ENCODE measurements at places on chromosomes 3 and 15. TPM values are rescaled to one million over a fixed set of nuclear protein-coding genes. Genes with fewer than 3 reads are reported as not detected.
A peak's percentile ranks its signal among the peaks of the same experiment; 100 is the strongest.

CFAP44 gene
- total RNA-seq: 11.5 TPM

TRAT1 gene
- total RNA-seq: not detected

ISL2 gene
- 1.2 TPM for total RNA-seq

CHRM5 gene
- total RNA-seq: not detected

SETMAR gene
- 37.2 TPM for total RNA-seq

ATP8B4 gene
- 1.8 TPM for total RNA-seq

ROBO1 gene
- 130 TPM for total RNA-seq

CCDC54 gene
- not detected for total RNA-seq

FOXL2 gene
- not detected for total RNA-seq

CCR2 gene
- not detected for total RNA-seq

DPPA4 gene
- 87.7 TPM for total RNA-seq

WNT7A gene
- 0.99 TPM for total RNA-seq

NME9 gene
- 1.1 TPM for total RNA-seq

ASB14 gene
- total RNA-seq: not detected

SST gene
- total RNA-seq: 5.6 TPM

- H3K27ac ChIP-seq: peak overlapping the region; percentile 86
- DNase-seq: no peak
- H3K4me3 ChIP-seq: no peak overlapping the region
- no peaks in the 10 kb centered on the region for H3K27me3 ChIP-seq
- H3K4me1 ChIP-seq: peaks cover 18% of the 10 kb centered on the region
- no peaks in the 10 kb centered on the region for H3K36me3 ChIP-seq
Observed at GRCh38 chr3:112308151-112308911, 14.3 kb upstream of the SLC9C1 start.

GRCh38 chr3:175335229-175335628 lies 476.1 kb downstream of the NAALADL2 start:
- peaks cover 10% of the 10 kb centered on the region for H3K4me1 ChIP-seq
- H3K4me3 ChIP-seq: no peak overlapping the region
- H3K27ac ChIP-seq: no peak overlapping the region
- H3K27me3 ChIP-seq: no peaks in the 10 kb centered on the region

DNA sequence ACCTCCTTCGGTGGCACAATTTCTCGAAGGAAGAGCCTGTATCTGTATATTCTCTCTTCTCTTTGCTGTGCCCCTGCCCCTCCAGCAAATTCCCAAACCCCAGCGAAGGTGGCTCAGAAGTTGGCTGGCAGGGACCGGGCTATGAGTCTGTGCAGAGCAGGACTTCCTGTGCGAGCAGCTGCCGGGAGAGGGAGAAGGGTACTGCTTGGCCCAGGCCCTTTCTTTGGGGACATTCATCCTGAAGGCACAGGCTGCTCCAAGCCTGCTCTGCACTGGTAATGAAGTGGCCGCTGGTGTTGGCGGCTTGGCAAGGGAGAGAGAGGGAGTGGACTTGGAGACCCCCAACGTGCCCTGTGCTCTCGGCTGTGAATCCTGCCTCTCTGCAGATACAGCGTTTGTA lies 1.5 kb downstream of the SLC6A11 start:
- H3K27me3 ChIP-seq: peaks cover 79% of the 10 kb centered on the region
- no peaks in the 10 kb centered on the region for H3K36me3 ChIP-seq
- H3K27ac ChIP-seq: no peak overlapping the region
- DNase-seq: no peak

GRCh38 chr3:195717416-195717815 lies 3.4 kb upstream of the MUC20 start:
- H3K27ac ChIP-seq: no peak overlapping the region
- peaks cover 19% of the 10 kb centered on the region for H3K4me1 ChIP-seq
- no peaks in the 10 kb centered on the region for H3K27me3 ChIP-seq
- no peak overlapping the region for H3K4me3 ChIP-seq

- no peak overlapping the region for H3K4me3 ChIP-seq
- no peaks in the 10 kb centered on the region for H3K4me1 ChIP-seq
- no peak for DNase-seq
- no peak overlapping the region for H3K27ac ChIP-seq
- H3K36me3 ChIP-seq: no peaks in the 10 kb centered on the region
- H3K27me3 ChIP-seq: no peaks in the 10 kb centered on the region
Observed at GRCh38 chr15:54064365-54064764, 86.1 kb downstream of the UNC13C start.

DNA sequence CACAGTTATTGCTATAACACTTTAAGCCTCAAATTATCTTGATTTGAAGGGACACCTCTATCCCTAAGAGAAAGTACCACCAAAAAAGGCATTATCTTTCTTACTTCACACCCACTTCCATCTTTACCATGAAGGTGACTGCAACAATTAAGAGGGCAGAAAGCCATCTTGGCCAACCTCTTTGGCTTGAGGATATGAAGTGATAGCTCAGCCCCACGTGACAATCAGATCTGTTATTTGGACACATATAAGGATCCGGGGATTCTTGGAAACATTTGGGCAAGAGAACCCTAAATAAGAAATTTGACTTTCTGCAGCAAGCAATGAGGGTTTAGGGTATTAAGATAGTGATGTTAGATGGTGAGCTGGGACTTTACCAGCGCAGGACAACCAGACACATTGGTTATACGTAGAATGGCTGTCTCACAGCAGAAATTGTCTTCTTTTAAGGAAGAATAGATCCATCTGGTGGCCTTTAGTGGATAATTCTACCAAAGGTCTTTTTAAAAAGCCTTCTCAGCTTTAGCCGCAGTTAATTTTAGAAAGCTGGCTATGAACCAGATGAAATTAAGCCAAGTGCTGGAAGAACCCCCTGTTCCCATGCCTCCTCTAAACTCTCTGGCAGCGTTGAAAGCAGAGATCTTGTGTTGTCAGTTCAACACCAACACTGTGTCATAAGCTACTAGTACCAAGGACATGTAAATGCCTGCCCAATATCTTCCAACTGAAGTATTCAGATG lies 12.3 kb downstream of the HCLS1 start:
- no peak overlapping the region for H3K4me3 ChIP-seq
- no peak for DNase-seq
- no peaks in the 10 kb centered on the region for H3K4me1 ChIP-seq

GRCh38 chr3:41974223-41974622 lies 12.3 kb upstream of the ULK4 start:
- no peaks in the 10 kb centered on the region for H3K36me3 ChIP-seq
- H3K4me3 ChIP-seq: no peak overlapping the region
- DNase-seq: no peak
- H3K4me1 ChIP-seq: peaks cover 7% of the 10 kb centered on the region
- no peaks in the 10 kb centered on the region for H3K27me3 ChIP-seq
- H3K27ac ChIP-seq: no peak overlapping the region

DNA sequence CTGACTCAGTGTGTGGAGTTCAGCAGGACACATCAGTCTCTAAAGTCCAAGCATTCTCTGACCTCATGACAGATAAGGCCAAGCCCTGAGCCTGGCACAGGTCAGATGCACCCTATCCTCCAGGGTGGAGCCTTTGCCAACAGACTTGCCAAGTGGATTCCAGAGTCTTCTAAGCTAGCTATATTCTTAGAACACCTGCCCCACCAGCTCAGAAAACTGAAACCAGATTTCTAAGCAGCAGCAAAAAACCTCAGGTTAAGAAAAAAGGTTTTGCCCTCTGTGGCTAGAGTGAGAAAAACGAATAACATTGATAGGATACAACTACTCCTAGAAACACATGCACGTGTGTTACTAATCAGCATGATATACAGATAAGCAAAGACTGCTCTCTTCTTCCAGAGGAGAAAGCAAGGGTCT lies 11.6 kb downstream of the RMDN3 start:
- H3K4me3 ChIP-seq: no peak overlapping the region
- H3K4me1 ChIP-seq: no peaks in the 10 kb centered on the region
- peaks cover 6% of the 10 kb centered on the region for H3K36me3 ChIP-seq
- DNase-seq: no peak
- no peaks in the 10 kb centered on the region for H3K27me3 ChIP-seq

DNA sequence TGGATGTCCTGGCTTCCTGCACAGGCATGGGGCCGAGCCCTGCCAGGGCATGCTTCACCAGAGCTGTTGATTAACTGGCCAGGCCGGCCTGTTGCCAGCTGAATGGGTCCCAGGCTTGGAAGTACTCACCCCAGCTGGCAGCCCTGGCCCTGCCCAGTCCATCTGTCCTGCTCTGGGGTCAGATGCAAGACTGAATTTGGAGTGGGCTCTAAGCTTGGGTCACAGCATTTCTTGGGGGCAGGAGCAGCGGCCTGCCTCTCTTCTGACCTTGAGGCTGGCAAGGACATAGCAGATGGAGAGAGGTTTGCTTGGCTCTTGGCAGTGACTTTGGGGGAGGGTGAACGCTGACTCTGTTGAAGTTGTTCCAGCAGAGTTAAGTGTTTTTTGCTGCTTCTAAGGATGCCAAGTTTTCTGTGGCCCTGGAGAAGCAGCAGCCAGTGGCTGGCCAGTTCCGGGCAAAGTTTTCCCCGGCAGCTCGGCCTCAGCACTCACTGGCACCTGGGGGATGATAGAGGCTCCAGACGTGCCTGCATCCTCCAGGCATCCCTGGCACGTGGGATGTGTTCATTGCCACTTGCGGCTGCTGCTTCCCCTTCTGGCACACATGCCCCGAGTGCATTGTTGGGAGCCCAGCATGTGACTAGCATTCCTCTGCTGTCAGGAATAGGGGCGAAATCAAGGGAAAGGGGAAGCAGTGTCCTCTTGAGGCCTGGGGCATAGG lies 22.9 kb downstream of the PDIA5 start:
- no peak overlapping the region for H3K27ac ChIP-seq
- no peaks in the 10 kb centered on the region for H3K27me3 ChIP-seq
- no peak overlapping the region for H3K4me3 ChIP-seq
- peaks cover 2% of the 10 kb centered on the region for H3K36me3 ChIP-seq
- no peak for DNase-seq
- peaks cover 12% of the 10 kb centered on the region for H3K4me1 ChIP-seq

DNA sequence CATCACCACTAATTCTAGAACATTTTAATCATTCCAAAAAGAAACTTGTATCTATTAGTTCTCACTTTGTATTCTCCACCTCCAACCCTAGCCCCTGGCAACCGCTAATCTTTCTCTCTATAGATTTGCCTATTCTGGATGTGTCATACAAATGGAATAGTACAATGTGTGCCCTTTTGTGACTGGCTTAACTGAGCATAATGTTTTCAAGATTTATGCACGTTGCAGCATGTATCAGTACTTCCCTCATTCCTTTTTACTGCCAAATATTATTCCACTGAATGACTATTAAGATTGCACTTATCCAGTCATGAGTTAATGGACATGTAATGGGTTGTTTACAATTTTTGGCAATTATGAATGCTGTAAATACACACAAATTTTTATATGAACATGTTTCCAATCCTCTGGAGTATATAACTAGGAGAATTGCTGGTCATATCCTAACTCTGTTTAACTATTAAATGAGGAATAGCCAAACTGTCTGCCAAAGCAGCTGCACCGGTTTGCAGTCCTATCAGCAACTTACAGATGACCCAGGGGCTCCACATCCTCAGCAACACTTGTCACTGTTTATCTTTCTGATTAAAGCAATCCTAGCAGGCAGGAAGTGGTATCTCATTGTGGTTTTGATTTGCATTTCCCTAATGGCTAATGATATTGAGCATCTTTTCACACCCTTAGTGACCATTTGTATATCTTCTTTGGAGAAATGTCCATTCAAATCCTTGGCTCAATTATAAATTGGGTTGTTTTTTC lies 42.9 kb downstream of the DCUN1D1 start:
- peaks cover 3% of the 10 kb centered on the region for H3K36me3 ChIP-seq
- H3K27me3 ChIP-seq: no peaks in the 10 kb centered on the region

DNA sequence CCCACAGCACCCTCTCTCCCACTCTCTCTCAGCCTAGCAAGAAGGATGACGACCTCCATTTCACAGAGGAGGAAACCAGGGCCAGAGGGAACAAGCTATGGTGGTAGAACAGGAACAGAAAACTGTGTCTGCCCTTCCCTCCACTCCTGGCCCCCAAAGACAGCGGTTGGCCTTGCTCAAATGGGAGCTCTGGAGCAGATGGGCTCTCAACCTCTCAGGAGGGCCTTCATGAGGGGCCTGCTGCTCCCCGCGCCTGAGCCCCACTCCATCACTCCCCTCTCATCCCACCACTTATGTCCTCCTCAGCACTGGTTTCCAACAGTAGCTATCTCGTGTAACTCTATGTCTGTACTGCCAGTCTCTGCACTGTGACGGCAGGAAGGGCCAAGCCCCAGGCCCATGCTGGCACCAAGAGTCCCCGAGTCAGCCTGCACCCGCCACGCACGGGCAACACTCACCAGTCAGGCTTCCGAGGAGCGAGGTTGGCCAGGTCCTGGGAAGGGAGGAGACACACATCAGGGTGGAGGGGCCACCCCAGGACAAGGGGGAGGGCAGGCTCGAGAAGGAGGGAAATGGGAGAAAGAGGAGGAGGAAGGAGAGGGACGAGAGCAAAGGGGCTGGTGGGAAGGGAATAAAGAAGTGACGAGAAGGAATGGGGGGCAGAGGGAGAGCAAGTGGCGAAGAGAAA lies 45.5 kb downstream of the PTH1R start:
- DNase-seq: no peak
- no peaks in the 10 kb centered on the region for H3K27me3 ChIP-seq
- peaks cover 38% of the 10 kb centered on the region for H3K36me3 ChIP-seq
- H3K27ac ChIP-seq: no peak overlapping the region

GRCh38 chr3:46609944-46610722 lies 2.2 kb upstream of the FAM240A start:
- peaks cover under 1% of the 10 kb centered on the region for H3K27me3 ChIP-seq
- no peak for DNase-seq
- peaks cover 2% of the 10 kb centered on the region for H3K4me1 ChIP-seq
- H3K27ac ChIP-seq: no peak overlapping the region

DNA sequence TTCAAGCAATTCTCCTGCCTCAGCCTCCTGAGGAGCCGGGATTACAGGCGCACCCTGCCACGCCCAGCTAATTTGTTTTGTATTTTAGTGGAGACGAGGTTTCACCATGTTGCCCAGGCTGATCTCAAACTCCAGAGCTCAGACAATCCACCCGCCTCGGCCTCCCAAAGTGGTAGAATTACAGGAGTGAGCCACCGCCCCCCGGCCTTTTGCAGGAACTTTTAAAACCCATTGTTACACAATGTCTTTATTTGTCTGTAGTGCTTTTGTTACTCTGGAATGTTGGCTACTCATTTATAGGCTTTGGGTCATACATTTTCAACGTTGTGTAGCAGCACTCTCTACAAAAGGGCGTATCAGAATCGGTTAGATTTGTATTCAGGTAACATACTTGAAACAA lies 499.1 kb downstream of the ROBO2 start:
- DNase-seq: no peak
- peaks cover 9% of the 10 kb centered on the region for H3K4me1 ChIP-seq
- no peak overlapping the region for H3K27ac ChIP-seq
- H3K27me3 ChIP-seq: no peaks in the 10 kb centered on the region
- no peak overlapping the region for H3K4me3 ChIP-seq
- H3K36me3 ChIP-seq: peaks cover 4% of the 10 kb centered on the region

GRCh38 chr15:85725019-85725418 lies 69.7 kb downstream of the KLHL25 start:
- no peak for DNase-seq
- H3K4me1 ChIP-seq: no peaks in the 10 kb centered on the region
- no peak overlapping the region for H3K27ac ChIP-seq
- no peaks in the 10 kb centered on the region for H3K27me3 ChIP-seq
- H3K4me3 ChIP-seq: no peak overlapping the region

- peaks cover 35% of the 10 kb centered on the region for H3K36me3 ChIP-seq
- H3K27ac ChIP-seq: peak overlapping the region; percentile 31
- no peaks in the 10 kb centered on the region for H3K27me3 ChIP-seq
- DNase-seq: no peak
Observed at GRCh38 chr15:96303503-96304056, 26.9 kb upstream of the NR2F2 start.

- H3K27me3 ChIP-seq: no peaks in the 10 kb centered on the region
- H3K27ac ChIP-seq: peak overlapping the region; percentile 43
- peaks cover 20% of the 10 kb centered on the region for H3K4me1 ChIP-seq
- peak overlapping the region; percentile 85 for H3K4me3 ChIP-seq
- H3K36me3 ChIP-seq: peaks cover 7% of the 10 kb centered on the region
- DNase-seq: no peak
Observed at GRCh38 chr3:49674497-49674983, 389 bp downstream of the APEH start.

All from mesothelial cell of epicardium (in vitro differentiated cells).